Iris pigment epithelial cell (primary cell): ENCODE measurements at places on chromosomes 16 and 17.
A peak's percentile ranks its signal among the peaks of the same experiment; 100 is the strongest.

GRCh38 chr16:31873556-31874365 is at the start of gene ZNF267:
ZNF267 (plus strand) TSS chr16:31873807; CDS start chr16:31873967, 160 bp downstream.
- peak; percentile 87 for DNase-seq

DNA sequence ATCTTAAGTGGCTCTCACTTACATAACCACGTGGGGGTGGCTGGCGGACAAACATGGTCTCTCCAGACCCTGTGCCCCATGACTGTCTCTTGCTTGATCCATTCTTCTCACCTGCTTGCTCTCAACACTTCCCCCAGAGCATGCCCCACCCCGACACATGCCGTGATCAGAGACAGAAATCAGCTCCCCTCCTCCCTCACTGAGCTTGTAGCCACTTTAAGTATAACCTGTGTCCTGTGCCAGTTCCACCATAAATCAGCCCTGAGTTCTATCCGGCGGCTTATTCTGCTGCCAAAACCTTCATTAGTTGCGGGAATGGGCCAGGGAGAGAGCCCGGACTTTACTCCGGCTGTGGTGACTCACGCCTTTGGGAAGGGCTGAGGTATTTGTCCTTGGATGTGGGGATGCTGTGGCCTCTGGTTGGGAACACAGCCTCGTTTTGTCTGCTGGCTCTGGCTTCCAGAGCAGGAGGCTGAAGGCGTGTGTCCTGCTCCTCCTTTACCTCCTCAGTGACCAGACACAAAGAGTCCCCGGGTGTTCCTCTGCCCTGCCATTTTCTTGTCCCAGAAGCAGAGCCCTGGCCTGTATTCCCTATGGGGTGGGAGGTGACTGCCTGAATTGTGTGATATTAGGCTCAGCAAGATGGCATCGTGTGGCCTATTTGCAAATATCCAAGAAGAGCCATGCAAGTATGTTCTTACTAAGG is 21.1 kb downstream of the ANKRD40 start:
- peak; percentile 62 for DNase-seq

DNA sequence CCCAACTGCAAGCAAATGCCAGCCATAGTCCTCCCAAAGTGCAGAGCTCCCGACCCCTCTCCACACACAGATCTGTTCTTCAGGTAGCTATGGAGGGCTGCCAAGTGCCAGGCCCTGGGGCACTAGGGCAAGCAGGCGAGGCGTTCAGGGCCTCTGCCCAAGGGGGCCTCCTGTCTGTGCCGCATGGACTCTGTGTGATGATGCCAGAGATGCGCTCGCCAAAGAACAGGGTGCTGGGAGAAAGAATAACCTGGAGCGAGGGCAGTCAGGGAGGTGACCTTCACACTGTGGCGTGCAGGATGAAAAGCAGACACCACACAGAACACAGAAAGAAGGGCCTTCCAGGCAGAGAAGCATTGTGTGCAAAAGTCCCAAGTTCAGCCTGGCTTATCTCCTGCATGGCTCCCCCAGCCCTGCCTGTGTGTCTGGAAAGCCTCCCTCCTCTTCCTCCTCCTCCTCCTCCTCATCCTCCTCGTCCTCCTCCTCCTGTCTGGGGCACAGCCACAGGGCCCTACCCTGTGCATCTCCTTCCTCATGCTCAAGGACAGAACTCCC is 44.2 kb downstream of the PEMT start:
- no peak for DNase-seq

- no peak for DNase-seq
These were observed 5.0 kb downstream of the SGCA start for GRCh38 chr17:50170662-50171370.

- no peak for DNase-seq
These were observed 34.6 kb downstream of the AKAP10 start for GRCh38 chr17:19943026-19943425.

GRCh38 chr17:49471089-49471683 is 23.9 kb upstream of the NGFR start:
- DNase-seq = no peak

DNA sequence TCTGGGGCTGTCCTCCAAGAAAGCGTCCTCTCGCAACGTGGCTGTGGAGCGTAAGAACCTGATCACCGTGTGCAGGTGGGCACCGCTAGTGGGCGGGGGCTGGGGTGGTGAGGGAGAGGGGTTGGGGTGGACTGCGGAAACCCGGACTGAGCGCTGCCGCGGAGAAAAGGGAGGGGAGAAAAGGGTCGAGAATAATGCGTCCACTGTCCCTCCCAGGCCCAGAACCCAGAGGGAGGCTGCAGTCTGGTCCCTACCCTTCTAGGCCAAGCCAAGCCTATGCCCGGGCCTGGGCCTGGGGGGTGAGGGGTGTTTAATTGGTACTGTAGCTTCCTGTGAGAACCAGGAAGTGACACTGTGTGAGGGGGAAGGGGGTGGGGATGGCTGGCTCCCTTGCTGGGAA is 464 bp downstream of the RUNDC3A start:
- no peak for DNase-seq
